Stimulated activated CD4-positive, alpha-beta T cell treated with anti-CD3 and anti-CD28 coated beads, Interleukin-4, amount 100 ng/mL, for 24 hours (primary cell): ENCODE measurements at places on chromosomes 6 and 20.
A peak's percentile ranks its signal among the peaks of the same experiment; 100 is the strongest.

GRCh38 chr6:145968051-145968450 lies 3.9 kb upstream of the SHPRH start:
- DNase-seq = no peak

GRCh38 chr6:20417819-20418218 lies 16.1 kb downstream of the E2F3 start:
- no peak for DNase-seq

DNA sequence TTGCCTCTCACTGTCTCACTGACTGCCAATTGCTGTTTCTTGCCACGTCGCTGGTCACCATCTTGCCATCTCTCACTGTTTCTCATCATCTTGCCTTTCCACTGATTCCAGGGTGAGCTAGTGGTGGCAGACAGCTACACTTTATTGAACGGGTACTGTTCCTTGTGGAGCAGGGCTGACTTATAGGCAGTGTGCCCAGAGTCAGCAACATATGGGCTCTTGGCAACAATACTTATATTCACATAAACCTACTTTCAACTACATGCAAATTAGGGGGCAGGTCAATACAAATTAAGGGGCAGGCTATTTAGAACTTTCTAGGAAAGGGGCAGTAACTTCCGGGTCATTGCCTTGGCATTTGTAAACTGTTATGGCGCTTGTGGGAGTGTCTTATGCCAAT lies 186.2 kb upstream of the SYNDIG1 start:
- DNase-seq = no peak

DNA sequence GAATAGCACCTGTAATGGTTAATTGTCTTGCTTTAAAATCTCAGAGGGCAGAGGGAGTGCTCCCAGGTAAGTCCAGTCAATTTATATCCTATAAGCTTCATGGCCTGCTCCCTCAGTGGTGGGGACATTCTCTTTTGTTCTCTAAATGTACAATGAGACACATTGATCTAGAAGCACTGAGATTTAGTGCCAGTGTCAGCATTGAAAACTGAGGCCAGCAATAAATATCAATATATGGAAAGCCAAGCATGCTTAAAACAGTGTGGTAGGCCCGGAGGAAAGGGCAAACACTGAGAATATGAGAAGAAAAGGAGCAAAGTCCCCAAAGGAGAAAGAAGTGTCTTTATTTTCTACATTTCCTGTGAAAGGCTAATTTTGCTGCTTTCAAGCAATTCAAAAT lies 68.4 kb upstream of the CCN2 start:
- no peak for DNase-seq

DNA sequence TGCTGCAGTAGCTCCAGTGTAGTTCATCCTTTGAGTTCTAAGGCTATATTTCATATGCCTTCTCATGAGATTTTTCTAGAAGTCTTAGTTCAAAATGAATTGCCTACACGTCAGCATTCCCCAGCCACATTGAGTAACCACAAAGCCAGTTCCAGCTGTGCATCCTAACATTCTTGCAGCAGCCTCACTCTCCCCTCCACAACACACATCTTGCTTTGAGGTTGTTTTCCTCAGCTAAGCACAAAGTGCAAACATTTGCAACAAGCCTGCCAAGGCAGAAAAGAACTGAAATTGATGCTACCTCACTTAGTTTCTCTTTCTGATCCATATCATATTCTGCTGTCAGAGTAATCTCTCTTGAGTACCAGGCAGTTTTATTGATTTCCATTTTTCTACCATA lies 160.7 kb upstream of the KCNQ5 start:
- DNase-seq = no peak

DNA sequence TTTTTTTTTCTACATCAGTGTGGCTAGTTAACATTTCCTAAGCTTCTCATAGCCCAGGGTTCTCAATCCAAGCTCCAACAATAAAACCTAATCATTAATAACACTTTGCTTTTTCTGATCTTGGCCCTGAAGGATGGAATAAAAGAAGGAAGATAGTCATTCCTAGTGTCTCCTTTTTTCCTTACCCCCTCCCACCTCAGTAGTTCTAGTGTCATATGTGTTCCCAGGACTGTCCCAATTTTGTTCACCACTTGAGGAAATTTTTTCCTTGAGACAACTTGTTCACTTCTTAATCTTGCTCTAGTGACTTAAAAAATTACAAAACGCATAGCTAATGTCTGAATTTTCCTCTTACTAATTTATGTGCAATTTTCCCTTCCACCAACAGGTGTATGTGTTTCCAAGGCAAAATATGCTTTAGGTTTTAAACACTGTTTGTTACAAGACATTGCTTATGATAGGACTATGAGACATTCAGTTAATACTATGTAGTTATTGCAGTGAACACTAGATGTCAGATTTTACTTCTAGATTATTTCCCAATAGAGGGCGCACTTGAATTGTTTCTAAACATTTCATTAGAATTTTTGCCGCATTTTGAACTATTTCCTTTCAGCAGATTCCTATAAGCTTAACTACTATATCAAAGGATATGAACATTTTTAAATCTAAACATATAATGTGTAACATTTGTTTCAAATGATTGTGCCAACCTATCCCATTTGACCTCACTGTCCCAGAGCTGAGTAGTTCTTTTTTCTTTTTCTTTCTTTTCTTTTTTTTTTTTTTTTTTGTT lies 18.5 kb upstream of the C6orf141 start:
- no peak for DNase-seq

DNA sequence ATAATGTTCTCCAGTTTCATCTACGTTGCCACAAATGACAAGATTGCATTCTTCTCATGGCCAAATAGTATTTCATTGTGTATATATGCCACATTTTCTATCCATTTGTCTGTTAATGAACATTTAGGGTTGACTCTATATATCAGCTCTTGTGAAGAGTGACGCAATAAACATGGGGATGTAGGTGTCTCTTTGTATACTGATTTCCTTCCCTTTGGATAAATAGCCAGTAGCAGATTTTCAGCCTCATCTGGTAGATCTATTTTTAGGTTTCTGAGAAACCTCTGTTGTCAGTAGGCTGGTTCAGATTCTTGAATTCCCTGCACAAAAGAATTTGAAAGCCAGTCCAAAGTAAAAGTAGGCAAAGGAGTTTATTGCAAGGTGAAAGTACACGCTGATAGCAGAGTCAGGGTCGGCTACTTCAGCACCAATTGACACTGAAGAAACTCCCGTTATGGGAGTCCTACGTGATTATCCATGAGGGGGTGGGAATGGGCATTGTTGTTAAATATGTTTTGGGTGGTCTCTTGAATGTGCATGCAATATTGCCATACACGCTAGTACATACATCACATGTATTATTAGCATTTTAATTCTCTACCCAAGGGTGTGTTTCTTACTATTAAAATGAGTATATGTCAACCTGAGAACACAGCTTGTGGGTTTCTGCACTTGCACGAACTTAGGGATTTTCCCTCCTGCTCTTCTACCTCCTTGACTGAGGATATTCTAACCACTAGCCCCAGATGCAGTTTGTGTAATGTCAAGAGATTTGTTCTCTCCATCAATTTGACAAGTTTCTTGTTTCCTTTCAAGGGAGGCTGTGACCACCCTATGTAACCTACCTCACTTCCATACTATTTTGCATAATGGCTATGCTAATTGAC lies 14.4 kb upstream of the SLC17A2 start:
- peak; percentile 25 for DNase-seq

- no peak for DNase-seq
Measured at GRCh38 chr20:44396369-44397130, 41.1 kb downstream of the HNF4A start.

DNA sequence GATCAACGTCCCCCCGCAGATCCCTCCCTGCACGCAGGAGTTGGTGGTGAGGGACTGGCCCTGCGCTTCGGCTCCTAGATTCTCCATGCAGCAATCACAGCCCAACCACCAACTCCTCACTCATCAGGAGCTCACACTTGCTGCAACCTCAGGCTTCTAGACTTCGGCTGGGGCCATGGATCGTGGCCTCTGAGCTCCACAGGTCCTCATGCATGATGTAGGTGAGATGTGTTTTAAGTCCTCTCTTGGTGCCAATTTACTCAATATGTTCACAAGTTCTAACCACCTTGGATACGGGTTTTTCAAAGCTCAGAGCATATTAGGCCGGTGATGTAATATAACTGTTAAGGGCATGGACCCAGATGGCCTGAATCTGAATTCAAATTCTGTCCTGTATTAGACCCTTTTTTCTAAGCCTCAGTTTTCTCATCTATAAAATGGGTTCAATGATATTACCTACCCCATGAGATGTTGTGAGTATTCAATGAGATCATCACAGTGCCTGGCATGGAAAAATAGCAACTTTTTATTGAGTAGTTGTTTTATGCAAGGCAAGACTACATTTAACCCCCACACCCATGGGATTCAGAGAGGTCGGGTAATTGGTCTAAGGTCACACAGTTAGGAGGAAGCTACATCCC lies 31.0 kb downstream of the SUN5 start:
- DNase-seq = peak; percentile 3

DNA sequence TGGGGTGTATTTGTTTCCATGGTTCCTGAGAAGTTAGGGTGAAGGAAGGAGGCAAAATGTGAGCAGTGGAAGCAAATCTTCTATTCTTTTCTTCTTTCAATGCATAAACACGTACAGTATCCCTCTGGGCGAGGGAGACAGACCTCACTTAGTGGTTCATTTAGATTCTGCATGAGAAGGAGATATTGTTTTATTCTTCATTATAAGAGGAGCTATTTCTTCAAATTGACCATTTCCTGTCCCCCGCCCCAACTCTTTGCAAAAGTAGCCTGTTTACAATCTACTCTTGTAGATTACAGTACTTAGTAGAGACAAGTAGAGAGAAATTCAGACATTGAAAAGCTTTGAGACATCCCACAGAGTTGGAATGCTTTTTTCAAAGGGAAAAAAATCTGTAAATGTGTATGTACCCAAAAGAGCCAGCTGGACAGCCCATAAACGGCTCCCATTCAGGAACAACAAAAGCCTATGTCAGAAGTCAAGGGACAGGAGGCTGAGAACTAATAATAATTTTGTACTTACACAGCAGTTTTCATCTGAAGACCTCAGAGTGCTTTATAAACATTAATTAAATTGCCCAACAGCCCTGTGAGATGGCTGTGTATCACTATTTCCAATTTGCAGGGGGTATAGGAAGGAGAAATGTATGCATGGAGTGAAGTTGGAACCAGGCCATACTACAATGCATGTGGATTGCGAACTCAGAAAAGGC lies 23.9 kb downstream of the CD83 start:
- DNase-seq = no peak

GRCh38 chr20:23143986-23144690 lies 58.0 kb upstream of the CD93 start:
- DNase-seq = no peak

DNA sequence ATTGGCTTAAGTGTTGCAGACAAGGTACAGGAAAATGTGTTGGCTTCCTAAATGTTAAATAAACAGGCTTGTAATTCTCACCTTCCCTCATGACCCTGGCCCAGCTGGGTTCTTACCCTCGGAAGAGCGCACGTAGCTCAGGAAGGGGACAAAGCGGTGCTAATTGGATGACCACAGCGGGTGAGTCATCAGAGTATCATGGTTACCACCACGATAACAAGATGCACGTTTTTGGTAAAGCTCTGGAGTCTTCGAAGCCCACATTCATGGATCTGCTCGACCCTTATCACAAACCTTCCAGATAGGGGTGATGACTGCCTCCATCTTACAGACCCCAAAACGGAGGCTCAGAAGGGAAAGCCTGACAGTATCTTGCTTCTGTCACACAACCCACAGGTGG lies 32.8 kb downstream of the APCDD1L start:
- no peak for DNase-seq

GRCh38 chr20:33915726-33916331 lies 77.9 kb upstream of the RALY start:
- DNase-seq = peak; percentile 64

GRCh38 chr6:156832669-156833068 lies 55.5 kb downstream of the ARID1B start:
- DNase-seq = no peak

DNA sequence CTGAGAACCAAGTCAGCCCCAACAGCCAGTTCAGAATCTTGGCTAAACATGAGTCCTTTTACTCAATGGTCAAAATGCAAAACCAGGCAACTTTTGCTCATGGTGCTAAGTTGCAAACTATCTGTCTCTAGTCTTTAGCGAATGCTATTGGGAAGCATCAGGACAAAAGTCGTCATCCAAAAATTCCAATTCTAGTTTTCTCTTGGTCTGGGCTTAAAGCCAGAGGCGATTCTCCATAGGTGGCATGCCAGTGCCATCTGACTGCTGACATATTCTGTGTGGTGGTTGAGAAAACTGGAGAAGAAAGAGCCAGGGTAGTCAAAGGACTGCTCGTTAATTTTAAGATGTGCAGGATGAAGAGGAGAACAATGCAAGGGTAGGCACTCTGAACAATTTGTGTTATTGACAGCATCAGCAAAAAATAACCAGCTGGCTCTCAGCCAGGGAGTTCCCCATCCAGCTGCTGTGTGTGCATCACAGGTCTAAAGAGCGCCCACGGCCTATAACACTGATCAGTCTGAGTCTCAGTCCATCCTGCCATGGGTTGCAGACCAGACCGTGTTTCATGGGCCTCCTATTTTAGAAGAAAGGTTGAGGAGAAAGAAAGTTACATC lies 313.6 kb downstream of the ALDH8A1 start:
- peak; percentile 45 for DNase-seq

- DNase-seq = no peak
Measured at GRCh38 chr20:45098103-45098773, 2.7 kb downstream of the KCNS1 start.

DNA sequence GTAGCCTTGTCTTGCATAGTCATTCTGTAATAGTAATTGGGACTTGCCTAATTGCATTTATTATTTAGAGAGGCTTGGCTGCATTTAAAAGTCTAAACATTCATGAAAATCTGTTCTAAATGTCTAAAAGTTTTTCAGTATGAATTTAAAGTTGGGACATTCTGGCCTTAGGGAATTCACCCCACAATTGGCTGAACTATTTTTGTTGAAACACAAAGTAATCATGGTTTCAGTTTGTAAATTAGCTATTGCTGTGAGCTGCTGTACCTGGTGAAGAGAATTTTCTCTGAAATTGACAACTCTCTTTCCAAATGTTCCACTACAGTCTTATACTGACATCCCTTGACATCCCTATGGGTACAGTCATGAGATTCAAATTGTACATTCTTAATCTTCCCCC lies 253.0 kb downstream of the FARS2 start:
- no peak for DNase-seq

DNA sequence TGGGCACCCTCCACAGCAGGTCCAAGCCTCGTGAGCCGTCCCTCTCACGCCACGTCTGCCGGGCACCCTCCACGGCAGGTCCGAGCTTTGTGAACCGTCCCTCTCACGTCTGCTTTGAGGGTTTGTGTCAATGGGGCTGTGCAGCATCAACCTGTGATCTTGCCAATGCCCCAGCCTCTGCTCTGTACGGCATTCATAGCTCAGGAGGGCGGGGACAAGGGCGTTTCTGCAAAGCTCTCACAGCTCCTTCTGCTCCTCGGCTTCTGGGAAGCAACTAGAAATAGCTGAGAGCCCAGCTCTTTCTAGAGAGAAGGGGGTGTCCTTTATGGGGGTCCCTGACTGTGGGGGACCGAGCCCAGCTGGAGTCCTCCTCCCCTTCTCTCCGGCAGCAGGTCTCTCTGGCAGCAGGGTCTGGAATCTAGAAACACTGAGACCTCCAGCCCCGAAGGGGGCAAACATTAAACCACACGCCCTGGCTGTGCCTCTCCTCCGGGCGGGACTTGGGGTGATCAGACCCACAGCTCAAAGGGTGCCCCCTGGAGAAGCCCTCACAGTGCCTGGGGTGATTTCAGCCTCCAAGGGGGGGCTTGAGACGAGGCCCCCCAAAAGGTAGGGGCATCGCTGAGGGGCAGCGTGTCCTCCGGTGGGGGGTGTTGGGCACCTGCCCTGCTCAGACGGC lies 41.2 kb upstream of the CHRNA4 start:
- DNase-seq = no peak
